ENCODE measurements at places on chromosomes 3 and 15.

- no peak for DNase-seq
These were observed 72.9 kb downstream of the IL12A start for GRCh38 chr3:160061525-160061924.

GRCh38 chr15:48842501-48842900, 31.6 kb upstream of the CEP152 start:
- DNase-seq: no peak

GRCh38 chr3:196219194-196219969, 3.0 kb downstream of the SLC51A start:
- peak; percentile 90 for DNase-seq

GRCh38 chr3:53794597-53794996, 51.6 kb downstream of the CHDH start:
- peak; percentile 74 for DNase-seq

DNA sequence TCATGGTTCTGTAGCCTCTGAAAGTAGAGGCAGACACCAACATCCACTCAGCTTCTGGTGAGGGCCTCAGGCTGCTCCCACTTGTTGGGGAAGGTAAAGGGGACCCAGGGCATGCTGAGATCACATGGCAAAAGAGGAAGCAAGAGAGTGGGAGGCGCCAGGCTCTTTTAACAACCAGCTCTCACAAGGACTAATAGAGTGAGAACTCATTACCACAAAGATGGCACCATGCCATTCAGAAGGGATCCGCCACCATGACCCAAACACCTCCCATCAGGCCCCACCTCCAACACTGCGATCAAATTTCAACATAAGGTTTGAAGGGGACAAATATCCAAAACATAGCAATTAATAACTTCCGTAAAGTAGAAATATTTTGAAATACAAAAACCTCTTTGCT, 192.3 kb downstream of the OCA2 start:
- no peak for DNase-seq

GRCh38 chr3:61805510-61806080, 244.2 kb downstream of the PTPRG start:
- no peak for DNase-seq

- peak; percentile 44 for DNase-seq
These were observed 215.5 kb upstream of the KCNMB2 start for GRCh38 chr3:178320456-178321351.

GRCh38 chr3:168071591-168072322, 24.0 kb downstream of the GOLIM4 start:
- DNase-seq: peak; percentile 81

GRCh38 chr3:119628816-119629445, 31.2 kb downstream of the PLA1A start:
- peak; percentile 27 for DNase-seq

GRCh38 chr3:95810462-95810861, 1003.9 kb upstream of the EPHA6 start:
- no peak for DNase-seq

- DNase-seq: no peak
These were observed 10.2 kb downstream of the CDCP1 start for GRCh38 chr3:45135959-45136358.

DNA sequence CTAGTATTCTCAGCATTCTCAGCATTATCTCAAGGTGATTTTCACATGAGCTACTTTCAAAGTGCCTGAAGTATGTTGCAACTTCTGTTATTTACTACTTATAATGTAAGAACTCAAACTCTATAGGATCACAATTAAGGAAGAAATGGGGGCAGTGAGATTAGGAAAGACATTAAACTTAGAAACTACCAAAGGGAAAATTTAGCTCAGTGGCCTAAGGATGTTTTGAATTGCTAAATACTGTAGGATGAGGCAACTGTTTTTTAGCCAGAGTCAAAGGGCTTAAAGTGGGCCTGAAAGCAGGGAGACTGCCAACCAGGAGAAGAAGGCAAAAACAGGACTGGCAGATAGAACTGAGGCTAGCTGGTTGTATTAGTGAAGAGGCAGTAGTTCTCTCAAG, 55.5 kb upstream of the MBNL1 start:
- no peak for DNase-seq

DNA sequence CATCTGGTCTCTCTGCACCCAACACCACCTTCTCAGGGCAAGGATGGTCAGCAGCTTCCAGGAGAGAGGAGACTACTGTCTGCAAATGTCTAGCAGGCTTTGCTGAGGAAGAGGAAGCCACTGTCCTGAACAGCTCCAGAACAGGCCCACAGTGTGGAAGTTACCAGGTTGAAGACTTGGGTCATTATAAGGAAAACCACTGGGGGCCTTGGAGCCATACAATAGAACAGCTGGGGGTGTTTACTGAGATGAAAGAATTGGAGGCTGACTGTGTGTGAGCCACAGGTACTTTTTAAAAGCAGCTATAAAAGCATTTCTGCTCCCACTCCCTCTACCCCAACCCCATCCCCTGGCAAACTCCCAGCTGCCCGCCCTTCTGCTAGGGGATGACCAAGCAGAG, 24.2 kb downstream of the SRGAP3 start:
- no peak for DNase-seq

DNA sequence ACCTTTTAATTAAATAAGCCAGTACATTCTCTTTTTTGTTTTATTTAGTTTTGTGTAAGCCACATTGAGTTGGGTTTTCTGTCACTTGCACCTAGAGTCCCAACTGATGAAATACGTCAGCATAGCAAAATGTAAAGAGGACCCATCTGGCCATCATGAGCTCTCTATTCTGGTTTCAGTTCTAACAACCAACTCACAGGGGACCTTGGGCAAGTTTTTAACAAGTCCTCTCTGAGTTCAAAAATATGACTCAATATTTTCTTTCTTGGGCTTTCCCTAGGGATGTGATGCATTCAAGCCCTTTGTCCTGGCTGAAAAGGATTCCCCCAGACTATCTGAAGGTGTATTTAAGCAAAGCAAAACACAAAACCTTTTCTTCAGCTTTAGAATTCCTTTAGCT, 32.9 kb downstream of the PLCH1 start:
- DNase-seq: peak; percentile 8

- DNase-seq: peak; percentile 20
These were observed 774.7 kb upstream of the NECTIN3 start for GRCh38 chr3:110296885-110297284.

DNA sequence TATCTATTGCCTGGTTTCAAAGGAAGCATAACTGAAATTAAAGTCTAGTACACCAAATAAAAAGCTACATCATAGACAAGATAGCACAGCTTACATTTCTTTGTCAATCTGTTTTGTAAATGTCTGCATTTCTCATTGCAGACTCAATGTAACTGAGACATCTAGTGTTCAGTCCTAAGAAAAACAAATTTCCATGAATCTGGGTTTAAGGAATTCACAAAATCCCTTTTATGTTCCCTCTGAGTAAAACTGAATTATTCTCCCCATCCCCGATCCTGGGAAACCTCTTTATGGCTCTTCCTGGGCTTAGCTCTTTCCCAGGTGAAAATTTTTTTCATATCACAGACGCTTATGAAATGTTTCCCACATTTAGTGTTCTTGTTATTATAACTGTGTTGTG, 21.6 kb upstream of the RASA2 start:
- peak; percentile 28 for DNase-seq

- DNase-seq: no peak
These were observed 150.2 kb upstream of the LRRC3B start for GRCh38 chr3:26472345-26472744.

DNA sequence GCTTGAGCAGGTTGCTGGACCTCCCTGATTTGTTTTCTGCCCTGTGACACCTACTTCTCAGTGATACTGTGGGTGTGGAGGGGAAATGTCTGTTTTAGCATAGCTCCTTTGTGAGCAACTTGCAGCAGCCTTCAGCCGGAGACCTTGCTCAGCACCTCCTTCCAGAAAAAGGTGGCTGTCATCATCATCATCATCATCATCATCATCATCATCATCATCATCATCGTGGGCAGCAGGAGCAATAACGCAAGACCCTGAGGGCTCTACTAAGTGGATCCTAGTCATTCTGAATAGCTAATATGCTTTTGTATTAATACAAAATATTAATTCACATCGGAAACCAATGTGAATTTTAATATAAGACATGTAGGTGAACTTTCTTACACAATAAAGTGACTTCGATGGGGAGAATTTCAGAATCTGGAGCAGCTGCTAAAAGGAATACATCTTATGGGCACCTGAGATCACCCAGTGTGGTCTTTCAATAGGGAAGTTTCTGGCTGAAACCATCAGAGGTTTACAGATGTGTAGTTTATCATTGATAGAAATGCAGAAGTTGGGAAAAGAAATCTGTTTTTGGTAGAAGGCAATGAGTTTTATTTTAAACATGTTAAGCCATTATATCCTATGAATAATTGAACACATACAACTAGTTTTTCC, 8.6 kb downstream of the GABRR3 start:
- no peak for DNase-seq

DNA sequence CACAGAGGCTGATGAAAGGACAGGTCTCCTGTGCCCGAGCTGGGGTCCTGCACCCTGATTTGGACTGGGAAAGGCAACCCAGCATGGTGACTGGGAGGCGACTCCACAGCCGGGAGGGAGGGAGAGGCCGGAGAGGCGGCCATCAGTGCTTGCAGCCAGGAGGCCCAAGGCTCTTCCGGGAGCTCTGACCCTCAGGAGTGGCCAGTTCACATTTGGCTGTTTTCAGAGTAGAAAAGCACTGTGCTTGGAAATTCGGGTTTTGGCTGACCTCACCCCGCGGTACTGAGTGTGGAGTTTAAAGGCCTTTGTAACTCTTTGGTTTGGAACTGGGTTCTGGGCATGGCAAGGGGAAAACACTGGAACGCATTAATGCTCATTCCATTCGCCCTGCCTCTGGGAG, 31.9 kb downstream of the SMAD6 start:
- DNase-seq: no peak

DNA sequence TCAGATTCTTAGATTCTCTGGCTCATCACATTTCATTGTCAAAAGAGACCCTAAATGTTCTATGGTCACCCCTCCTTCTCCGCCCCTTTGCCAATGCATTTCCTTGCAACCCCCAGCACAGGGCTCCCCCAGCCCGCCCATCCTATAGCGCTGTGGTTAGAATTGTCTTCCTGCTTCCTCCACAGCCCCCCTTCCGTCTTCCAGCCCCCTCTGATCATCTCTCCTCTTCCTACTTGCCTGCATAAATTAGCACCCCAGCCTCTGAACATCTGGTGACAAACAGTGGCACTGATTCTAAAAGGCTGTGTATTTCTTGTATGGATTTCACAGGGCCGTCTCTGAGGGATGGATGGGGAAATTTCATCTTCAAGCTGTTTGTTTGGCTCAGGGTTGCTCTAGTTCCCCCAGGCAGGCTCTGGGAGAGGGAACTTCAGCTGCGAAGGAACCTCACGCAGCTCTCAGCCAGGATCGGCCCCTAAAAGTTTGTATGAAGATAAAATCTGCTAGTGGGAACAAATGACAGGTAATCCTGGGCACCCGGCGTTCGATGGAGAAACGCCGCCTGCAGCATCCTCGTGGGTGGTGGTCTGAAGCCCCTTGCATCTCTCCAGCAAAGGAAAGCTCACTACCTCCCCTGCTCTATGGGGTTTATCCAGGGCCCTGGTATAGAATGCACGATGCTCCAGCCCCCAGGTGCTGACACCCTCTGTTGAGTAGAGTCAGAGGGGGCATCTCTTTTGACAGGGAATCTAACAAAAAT, 83.0 kb downstream of the WNT7A start:
- no peak for DNase-seq

GRCh38 chr3:188295876-188296275, 141.9 kb downstream of the LPP start:
- no peak for DNase-seq

DNA sequence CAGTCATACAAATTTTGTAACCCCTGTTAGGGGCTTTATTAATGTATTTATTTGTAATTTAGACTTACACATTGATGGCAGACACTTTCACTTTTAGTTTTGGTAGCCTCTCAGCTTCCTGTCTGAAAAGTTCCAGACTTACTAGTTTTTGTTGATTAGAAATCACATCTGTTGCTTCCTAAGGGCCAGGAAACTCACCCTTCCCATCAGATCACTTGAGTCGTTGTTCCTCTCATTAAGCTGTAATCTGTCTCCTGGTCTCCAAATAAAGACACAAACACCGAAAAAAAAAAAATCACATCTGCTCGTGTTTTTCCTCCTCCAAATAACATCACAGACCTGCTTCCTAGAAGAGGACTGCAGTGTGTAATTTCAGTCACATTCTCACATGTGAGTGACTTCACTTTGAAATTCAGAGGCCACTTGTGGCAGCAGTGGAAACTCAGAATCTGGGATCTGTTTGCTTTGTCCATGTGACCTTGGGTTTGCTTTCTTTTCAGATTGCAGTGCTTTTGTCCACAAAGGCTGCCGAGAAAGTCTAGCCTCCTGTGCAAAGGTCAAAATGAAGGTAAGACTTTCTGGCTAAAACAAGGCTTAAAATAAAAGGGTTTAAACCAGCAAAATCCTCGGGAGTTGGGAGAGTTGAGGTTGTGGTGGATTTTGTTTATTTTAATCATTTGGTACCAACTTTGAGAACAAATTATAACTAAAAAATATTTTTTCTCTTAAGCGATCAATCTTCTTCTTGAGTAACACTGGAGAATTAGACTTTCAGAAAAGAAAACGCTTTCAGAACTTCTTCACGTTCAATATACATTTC, 87.0 kb downstream of the KLHL25 start:
- DNase-seq: peak; percentile 31

GRCh38 chr3:27677565-27677964, 44.6 kb downstream of the EOMES start:
- DNase-seq: peak; percentile 88

DNA sequence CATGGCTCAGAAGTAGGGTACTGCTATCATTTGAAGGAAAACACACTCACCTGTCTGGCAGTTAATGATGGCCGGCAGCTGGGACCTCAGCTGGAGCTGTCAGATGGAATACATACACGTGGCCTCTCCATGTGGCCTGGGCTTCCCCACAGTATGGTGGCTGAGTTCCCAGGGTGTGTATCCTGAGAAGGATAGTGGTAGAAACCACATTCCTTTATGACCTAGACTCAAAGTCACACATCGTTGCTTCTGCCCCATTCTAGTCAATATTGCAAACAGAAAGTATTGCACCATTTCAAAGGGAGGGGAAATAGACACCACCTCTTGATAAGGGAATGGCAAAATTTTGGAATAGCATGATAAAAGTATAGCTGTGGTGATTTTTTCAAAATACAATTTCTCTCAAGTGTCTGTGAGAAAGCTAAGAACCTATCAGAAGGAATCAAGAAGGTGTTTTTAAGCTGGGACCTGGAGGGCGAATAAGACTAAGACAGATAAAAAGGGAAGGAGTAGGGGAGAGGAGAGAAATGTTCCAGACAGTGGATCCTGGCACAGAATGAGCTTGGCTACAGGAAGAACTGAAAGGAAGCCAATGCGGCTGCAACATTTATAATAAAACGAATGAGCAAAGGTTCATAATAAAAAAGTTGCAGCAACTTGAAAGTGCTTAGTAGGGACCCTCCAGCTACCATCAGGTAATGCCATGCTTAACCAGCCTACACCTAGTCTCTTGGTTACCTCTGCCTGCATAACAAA, 40.1 kb upstream of the GALNT15 start:
- no peak for DNase-seq

DNA sequence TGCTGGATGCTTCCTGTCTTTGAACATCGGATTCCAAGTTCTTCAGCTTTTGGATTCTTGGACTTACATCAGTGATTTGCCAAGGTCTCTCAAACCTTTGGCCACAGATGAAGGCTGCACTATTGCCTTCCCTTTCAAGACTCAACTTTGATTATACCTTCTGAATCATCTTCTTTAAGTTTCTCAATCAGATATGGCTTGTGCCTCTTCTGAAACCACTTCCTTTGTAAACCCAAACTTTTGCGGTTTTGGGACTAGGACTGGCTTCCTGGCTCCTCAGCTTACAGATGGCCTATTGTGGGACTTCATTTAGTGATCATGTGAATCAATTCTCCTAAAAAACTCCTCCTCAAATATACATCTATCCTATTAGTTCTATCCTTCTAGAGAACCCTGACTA, 47.1 kb upstream of the CADPS start:
- no peak for DNase-seq

- DNase-seq: peak; percentile 68
These were observed 25.7 kb downstream of the INSYN1 start for GRCh38 chr15:73727330-73727976.
